ENCODE measurements at places on chromosomes 11 and 22. TPM values are rescaled to one million over a fixed set of nuclear protein-coding genes. Genes with fewer than 3 reads are reported as not detected.

DNA sequence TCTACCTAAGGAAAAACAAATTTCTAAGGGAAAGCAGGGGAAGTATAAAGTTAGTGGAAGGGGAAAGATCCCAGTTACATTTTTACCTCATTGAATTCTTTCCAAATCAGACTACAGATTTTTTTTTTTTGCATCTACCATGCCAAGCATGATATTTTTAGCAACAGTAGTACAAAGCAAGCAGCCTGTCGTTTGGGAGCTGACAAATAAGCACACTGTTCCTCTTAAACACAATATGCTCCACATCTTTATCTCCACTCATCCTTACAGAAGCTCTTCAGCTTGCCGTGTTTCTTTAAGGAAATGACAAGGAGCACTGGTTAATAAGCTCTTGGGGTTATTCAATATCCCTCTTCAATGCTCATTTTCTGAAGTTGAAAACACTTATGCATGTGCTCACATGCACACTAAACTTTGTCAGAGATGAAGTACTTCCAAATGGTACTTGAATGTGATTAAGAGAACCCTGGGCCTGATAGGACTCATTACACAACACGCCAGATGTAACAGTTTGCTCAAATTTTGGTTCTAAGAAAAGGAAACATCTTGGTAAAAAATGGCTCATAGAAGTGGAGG lies 53.8 kb downstream of the PAX6 start:
- H3K4me1 ChIP-seq: no peaks in the 10 kb centered on the region
- DNase-seq: no peak
- H3K36me3 ChIP-seq: no peaks in the 10 kb centered on the region
- no peaks in the 10 kb centered on the region for H3K27me3 ChIP-seq

- H3K27me3 ChIP-seq: no peaks in the 10 kb centered on the region
- no peak for DNase-seq
- H3K4me3 ChIP-seq: no peak overlapping the region
- H3K27ac ChIP-seq: no peak overlapping the region
- H3K36me3 ChIP-seq: no peaks in the 10 kb centered on the region
- no peaks in the 10 kb centered on the region for H3K4me1 ChIP-seq
Measured at GRCh38 chr11:128165572-128165971, 421.8 kb downstream of the ETS1 start.

DNA sequence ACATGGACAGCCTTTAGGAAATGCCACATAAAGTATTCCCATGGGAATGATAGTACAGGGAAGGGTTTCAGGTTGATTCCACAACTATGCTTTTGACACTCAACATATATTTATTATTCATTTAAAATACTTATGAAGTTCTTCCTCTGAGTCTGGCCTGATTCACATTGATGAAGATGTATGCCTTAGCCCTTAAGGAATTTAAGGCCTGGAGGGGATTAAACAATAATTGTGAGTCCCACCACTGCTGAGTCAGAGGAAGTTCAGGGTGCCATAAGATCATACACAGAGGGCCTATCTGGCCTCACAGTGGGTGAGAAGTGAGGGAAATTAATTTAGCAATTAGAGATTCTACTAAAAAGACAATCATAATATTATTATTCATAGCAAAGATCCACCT lies 161.1 kb upstream of the SNX19 start:
- no peaks in the 10 kb centered on the region for H3K36me3 ChIP-seq
- H3K4me1 ChIP-seq: no peaks in the 10 kb centered on the region
- no peak overlapping the region for H3K4me3 ChIP-seq
- DNase-seq: no peak

DNA sequence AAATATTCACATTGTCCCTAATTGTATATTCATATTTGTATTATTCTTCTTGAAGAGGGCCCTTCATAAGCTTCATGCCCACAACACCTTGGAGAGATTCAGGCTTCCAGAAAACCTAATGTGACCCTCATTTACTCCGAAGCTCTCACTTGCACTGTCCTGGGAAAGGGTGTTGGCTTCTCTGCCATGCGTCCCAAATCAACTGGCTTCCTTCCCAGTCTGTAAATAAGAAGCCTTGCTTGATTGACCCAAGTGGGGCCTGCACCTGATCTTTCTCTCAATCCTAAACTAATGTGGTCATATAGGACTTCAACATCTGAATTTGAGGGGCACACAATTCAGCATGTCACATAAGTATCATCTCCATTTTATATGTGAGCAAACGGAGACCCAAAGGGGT lies 40.5 kb upstream of the ZBTB16 start:
- no peak overlapping the region for H3K4me3 ChIP-seq
- no peaks in the 10 kb centered on the region for H3K4me1 ChIP-seq
- H3K27me3 ChIP-seq: no peaks in the 10 kb centered on the region

GRCh38 chr22:29193021-29193420 lies 12.7 kb upstream of the EMID1 start:
- no peaks in the 10 kb centered on the region for H3K4me1 ChIP-seq
- H3K27ac ChIP-seq: no peak overlapping the region
- no peaks in the 10 kb centered on the region for H3K27me3 ChIP-seq

- no peaks in the 10 kb centered on the region for H3K27me3 ChIP-seq
- H3K36me3 ChIP-seq: no peaks in the 10 kb centered on the region
- no peak for DNase-seq
- no peak overlapping the region for H3K27ac ChIP-seq
- no peak overlapping the region for H3K4me3 ChIP-seq
- H3K4me1 ChIP-seq: no peaks in the 10 kb centered on the region
Measured at GRCh38 chr11:95920460-95921105, 3.3 kb downstream of the MTMR2 start.

DNA sequence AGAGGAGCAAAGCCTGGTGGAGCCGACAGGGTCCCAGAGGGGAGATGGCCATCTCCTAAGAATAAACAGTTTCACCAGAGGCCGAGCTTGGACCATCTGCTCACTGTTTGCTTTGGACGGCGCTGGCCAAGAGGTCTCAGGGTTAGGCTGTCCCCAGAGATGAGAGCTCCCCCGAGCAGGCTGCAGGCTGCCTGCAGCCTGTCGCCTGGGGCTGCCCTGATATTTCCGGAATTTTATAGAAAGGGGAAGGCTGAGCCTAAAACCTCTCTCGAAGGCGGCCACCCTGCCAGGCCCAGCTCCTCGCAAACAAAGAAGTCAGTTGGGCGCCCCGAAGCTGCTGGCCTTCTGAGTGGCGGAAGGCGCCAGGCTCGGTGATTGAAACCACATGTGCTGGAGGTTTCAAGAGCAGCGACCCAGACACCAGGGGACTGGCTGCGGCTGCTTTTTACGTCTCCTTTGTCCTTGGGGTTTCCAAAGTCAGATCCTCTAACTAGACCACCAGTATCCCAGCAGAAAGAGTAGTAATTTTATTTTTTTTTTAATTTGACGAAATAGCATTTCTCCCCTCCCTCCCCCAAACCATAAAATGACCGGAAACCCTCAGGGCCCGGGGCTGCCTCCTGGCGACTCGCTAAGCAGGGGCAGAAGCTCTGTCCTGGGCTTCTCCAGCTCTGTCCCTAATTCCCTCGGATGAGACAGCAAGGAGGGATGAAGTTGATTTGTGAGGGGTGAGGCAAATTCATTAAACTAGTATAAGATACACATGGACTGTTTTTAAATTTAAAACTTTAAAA lies 57.4 kb downstream of the CLMP start:
- H3K4me1 ChIP-seq: no peaks in the 10 kb centered on the region
- DNase-seq: peak; percentile 55
- peak overlapping the region; percentile 1 for H3K4me3 ChIP-seq
- no peaks in the 10 kb centered on the region for H3K36me3 ChIP-seq
- no peaks in the 10 kb centered on the region for H3K27me3 ChIP-seq
- peak overlapping the region; percentile 80 for H3K27ac ChIP-seq

DNA sequence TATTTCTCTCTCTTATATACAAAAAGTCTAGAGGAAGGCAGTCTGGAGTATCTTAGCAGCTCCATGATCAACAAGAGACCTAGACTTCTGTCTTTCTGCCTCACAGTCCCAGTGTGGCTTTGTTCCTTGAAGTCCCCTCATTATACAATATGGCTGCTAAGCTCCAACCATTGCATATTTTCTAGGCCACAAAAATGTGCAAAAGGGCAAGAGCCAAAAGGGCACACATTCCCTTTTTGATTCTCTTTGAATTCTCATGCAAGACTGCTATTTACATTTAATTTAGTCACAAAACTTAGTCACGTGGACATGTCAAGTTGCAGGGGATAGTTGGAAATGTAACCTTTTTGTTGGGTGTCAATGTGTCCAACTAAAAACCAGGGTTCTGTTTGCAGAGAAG lies 64.2 kb upstream of the OLFML1 start:
- H3K27me3 ChIP-seq: no peaks in the 10 kb centered on the region
- H3K4me1 ChIP-seq: no peaks in the 10 kb centered on the region
- H3K36me3 ChIP-seq: no peaks in the 10 kb centered on the region
- H3K4me3 ChIP-seq: no peak overlapping the region
- H3K27ac ChIP-seq: no peak overlapping the region
- DNase-seq: no peak

DNA sequence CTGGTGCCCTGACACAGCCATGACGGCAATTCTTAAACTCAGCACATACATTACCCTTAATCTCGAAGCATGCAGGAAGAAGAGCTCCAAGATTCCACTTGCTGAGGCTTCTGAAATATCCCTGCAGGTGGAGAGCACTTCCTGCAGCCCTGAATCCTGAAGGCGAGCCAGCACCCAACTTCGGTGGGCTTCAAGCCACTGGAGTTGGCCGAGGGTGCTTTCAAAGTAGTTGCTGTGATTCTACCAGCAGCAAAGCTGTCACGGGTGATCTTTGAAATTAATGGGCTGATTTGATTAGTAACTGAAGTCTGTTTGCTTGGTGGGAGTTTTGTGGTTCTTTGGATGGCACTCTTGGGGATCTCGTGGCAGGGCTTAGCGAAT lies 9.0 kb upstream of the FTH1 start:
- H3K36me3 ChIP-seq: no peaks in the 10 kb centered on the region
- H3K4me3 ChIP-seq: no peak overlapping the region

GRCh38 chr11:2857918-2858317 lies 27.7 kb downstream of the CDKN1C start:
- H3K4me3 ChIP-seq: no peak overlapping the region
- no peak overlapping the region for H3K27ac ChIP-seq
- no peaks in the 10 kb centered on the region for H3K27me3 ChIP-seq
- DNase-seq: no peak
- H3K36me3 ChIP-seq: no peaks in the 10 kb centered on the region

DNA sequence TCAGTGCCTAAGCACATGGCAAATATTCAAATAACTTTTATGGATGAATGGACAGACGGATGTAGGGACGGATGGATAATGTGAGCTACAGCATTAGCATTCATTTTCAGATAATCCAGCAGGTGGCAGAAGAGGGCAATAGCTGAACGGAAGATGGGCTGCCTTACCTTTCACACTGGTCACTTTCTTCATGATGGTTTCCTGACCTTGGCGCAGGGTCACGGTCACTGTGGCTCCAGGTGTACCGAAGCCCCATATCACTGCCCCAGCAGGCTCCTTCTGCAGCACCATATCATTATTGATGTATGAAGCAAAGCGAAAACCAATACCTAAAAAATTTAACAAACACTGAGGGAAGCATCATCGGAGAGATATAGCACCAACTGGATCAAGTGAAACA lies 4.3 kb downstream of the SIAE start:
- H3K27me3 ChIP-seq: no peaks in the 10 kb centered on the region
- no peak overlapping the region for H3K4me3 ChIP-seq
- H3K36me3 ChIP-seq: no peaks in the 10 kb centered on the region
- H3K27ac ChIP-seq: no peak overlapping the region

- no peak overlapping the region for H3K27ac ChIP-seq
- DNase-seq: no peak
- no peak overlapping the region for H3K4me3 ChIP-seq
Measured at GRCh38 chr22:19350947-19351346, 59.4 kb upstream of the CLTCL1 start.

DNA sequence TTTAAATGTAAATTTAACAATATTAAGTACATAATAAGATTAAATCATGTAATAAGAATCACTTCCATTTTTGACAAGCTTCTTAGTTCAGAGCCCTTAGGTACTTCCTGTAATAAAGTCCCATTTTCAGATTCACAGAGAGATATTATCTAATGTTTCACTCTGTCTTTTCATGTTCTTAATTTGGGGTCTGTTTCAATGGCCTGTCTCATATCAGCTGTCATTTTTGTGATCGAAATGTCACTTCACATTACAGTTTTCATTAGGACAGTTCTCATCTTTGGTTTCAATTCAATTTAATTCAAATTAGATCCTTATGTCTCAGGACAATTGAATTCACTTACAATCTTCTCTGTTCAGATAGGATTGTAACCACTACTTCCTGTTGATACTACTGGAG lies 22.6 kb upstream of the OLFML1 start:
- no peak overlapping the region for H3K4me3 ChIP-seq
- H3K27ac ChIP-seq: no peak overlapping the region
- H3K4me1 ChIP-seq: no peaks in the 10 kb centered on the region
- no peaks in the 10 kb centered on the region for H3K36me3 ChIP-seq

DNA sequence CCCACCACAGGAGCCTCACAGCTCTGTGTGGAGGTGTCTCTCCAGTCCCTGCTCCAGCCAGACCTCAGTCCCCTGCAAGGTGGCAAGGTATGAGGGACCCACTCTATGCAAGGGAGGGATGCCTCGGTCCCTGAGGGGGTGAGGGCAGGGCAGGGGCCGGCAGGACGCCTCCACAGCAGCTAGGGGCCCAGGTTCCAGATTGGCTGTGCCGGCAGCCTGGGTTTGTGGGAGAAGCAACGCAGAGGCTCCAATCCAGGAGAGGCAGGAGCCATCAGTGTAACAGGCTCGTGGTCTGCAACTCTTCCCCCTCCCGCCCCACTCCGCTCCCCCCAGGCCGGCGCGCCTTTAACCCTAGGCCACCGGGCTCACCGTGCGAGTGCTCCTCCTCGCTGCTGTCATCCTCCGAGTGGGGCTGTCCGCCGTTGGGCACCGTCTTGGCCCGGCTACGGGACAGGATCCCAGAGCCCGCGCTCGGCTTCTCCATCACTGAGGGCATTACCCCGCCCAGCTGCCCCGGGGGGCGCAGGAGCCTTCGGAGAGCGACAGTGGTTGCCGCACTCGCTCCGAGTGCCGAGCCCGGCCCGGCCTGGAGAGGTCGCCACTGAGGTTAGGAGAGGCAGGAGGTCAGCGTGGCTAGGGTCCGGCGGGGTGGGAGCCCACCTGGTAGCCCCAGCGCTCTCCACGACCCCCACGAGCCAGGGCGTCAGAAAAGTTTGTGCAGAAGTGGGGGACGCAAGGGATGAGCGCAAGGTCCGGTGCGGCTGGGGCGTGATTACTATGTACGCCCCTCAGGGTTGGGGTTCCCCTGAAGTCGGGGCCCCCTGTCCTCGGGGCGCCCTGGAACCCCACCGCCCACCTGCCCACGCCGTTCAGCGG lies 765 bp downstream of the RCOR2 start:
- DNase-seq: no peak
- peaks cover 4% of the 10 kb centered on the region for H3K4me1 ChIP-seq

The CHRNA10 gene
- 0.48 TPM for total RNA-seq

The CSRP3 gene
- total RNA-seq: not detected

The C11orf21 gene
- total RNA-seq: 1.0 TPM

The KIF18A gene
- 0.32 TPM for total RNA-seq

The RFPL1 gene
- total RNA-seq: not detected

The POU2AF3 gene
- total RNA-seq: 1.6 TPM

The FXYD6 gene
- 20.3 TPM for total RNA-seq

Data from breast epithelium (tissue), 4 donors.